ENCODE measurements at places on chromosomes 5 and 9. TPM values are rescaled to one million over a fixed set of nuclear protein-coding genes. Genes with fewer than 3 reads are reported as not detected.
A peak's percentile ranks its signal among the peaks of the same experiment; 100 is the strongest.

- no peak for DNase-seq
Observed at GRCh38 chr5:130605234-130605633, 559.8 kb downstream of the HINT1 start.

- DNase-seq = peak; percentile 82
Observed at GRCh38 chr5:10863763-10864383, 102.8 kb upstream of the DAP start.

- no peak for DNase-seq
Observed at GRCh38 chr9:37151812-37152211, 31.4 kb downstream of the ZCCHC7 start.

GRCh38 chr9:123431581-123431980 lies 75.6 kb downstream of the CRB2 start:
- no peak for DNase-seq

- DNase-seq = no peak
Observed at GRCh38 chr5:79436224-79436623, 77.7 kb downstream of the HOMER1 start.

GRCh38 chr5:27011274-27011673 lies 27.1 kb downstream of the CDH9 start:
- no peak for DNase-seq

DNA sequence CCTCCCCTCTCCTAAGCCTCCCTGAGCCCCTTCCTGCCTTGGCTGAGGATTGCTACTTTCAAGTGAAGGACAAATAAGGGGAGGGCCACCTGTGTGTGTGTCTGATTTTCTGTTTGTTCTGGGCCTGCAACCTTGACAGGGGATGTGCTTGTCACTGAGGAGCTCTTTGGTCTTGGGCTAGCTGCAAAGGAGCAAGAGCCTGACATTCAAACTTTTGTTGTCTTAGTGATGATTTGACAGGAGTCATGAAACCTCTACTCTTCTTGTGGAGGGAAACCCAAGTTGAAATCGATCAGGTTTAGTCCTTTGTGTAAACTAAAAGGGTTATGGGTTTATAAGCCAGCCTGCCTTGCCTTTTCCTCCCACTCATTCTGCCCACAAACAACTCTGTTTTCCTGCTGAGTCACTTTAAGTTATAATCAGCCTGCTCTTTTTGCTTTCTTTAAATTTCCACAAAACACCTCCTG lies 16.9 kb downstream of the CLTA start:
- no peak for DNase-seq

GRCh38 chr5:151196556-151197290 lies 27.2 kb downstream of the CCDC69 start:
- no peak for DNase-seq

DNA sequence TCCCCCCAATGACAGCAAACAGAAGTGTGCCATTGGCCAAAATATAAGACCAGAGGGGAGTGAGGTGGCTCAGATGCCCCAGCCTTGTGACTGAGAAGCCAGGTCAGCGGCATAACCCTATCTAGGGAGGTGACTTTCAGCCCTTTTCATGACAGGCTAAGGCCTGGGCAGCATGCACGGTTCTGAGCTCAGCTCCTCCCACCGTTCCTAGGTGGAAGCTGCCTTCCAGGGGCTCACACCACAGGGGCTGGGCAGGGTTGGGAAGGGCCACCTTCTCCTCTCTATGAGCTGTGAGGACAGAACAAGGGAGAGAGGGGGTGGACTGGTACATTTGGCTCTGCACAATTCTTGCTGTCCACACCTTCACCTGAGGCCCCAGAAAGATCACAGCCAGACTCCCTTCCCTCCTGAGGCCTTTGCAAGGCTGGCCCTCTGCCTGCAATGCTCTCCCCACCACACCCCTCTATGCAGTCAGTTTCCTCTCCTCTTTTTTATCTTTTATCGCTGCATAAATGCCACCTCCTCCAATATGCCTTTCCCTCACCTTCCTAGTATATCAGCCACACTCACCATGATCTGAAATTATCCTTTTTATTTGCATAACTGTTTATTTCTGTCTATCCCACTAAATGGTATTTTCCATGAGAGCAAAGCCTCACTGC lies 5.1 kb upstream of the EGR1 start:
- DNase-seq = no peak

- DNase-seq = no peak
Observed at GRCh38 chr9:13929013-13929412, 384.9 kb downstream of the NFIB start.

- DNase-seq = no peak
Observed at GRCh38 chr5:31047007-31047406, 146.5 kb upstream of the CDH6 start.

- no peak for DNase-seq
Observed at GRCh38 chr9:73426269-73426668, 274.6 kb downstream of the ANXA1 start.

DNA sequence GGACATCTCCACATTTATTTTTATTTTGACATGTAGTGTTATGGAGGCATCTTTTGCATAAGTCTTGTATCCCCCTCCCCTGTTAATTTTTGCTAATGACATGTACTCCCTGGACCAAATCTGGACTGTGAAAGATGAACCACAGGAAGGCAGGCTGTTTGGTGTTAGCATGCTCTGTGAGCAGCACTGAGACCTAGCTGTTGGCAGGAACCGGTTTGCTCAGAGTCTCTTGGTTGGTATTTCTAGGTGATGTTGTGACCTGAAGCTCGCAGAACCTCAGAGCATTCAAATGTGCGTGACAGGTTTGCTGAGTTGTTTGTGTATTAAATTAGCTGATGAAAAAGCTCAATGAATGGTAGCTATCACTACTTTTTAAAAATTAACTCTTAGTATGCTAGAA lies 53.6 kb upstream of the PHF2 start:
- DNase-seq = no peak

DNA sequence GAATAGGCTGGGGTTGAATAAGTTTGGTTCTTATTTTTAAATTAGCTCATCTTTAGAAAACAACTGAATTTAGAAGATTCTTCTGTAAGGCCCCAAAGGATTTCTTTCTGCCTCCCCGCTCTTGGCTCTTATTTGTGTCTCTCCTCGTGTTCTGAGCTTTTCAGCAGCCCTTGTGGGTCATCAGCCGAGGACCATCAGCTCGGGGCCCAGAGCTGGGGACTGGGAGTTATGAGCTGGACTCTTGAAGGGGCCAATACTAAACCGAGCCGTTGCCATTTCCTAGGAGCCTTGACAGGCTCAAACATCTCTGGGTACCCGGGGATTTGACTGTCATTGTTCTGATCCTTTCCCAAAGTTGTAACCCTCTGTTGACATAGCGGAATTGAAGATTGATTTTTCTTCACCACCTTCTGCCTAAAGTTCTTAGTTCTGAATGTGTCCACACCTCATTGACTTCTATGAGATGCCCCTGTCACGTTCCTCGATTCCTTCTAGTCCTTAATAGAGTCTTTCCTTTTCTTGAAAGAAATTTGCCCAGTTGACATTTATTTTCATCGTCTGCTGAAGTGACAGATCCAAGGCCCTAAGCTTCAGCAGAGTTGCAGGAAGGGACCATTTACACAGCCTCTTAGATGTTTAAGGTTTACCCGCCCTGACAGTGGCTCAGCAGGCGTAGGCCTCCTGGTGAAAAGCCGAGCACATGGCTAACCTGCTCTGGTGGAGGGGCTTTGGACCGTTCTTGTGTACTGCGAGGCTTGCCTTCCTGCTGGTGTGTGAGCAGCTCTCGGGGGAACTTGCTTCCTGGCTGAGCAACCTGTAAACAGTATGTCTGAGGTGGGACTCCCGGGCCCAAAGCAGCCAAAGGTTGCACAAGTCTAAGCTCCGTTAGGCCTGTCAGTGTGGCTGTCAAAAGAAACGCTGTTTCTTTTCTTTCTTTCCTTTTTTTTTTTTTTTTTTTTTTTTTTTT lies 24.0 kb downstream of the ABL1 start:
- DNase-seq = no peak

The PCDHB16 gene
- 2.6 TPM for total RNA-seq

The PNPLA7 gene
- 17.8 TPM for total RNA-seq

The SLC34A3 gene
- 0.25 TPM for total RNA-seq

The BARHL1 gene
- not detected for total RNA-seq

The KLF4 gene
- total RNA-seq = 61.1 TPM
